ENCODE measurements at places on chromosomes 13 and 19.

DNA sequence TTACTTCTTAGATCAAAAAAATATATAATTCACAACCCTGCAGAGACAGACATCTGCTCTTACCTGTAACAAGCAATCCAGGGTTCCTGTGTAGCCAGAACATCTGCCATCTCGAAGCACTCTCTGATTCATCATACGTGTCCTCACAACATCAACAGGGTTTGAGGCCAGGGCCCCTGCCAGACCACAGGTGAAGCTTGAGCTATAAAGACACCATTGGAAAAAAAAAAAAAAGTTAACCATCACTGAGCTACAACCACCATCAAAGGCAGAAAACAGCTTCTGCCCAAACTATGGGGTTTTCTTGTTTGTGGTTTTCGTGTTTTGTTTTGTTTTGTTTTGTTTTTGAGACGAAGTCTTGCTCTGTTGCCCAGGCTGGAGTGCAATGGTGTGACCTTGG, 19.3 kb downstream of the SLC25A30 start:
- no peak for DNase-seq

GRCh38 chr19:23986623-23987022, 71.9 kb downstream of the ZNF726 start:
- DNase-seq: no peak

DNA sequence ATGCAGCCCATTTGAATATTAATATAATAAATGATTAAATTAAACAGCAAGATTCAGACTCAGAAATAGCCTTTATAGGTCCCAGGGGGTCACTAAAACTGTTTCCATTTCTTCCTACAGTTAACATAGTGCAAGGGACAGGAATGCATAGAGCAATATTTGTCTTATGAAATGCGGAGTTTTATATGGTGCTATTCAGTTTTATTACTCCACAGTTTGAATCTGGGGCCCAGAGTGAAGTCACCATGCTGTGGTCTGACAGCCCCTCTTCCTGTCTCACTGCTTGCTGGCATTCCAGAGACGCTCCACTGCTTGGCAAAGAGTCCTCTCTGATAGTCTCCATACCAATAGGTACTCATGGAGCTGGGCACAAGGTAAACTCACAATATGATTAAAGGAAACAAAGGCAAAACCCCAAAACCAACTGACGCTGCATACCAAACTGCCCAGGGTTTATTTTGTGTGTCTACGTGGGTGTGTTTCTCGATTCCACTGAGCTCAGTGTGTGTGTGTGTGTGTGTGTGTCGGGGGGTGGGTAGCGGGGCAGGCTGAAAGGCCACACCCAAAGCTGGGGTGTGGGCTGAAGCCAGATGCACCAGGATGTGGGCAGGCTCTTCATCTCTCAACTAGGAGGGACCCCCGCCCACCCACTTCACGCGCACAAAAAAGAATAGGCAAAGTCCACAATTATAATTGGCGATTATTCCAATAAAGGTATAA, 277.9 kb downstream of the TSHZ3 start:
- DNase-seq: no peak

GRCh38 chr19:8331263-8331845, 10.1 kb downstream of the RPS28 start:
- DNase-seq: no peak

- DNase-seq: no peak
These were observed 24.0 kb downstream of the ZNF850 start for GRCh38 chr19:36748431-36749275.

GRCh38 chr13:112719016-112719415, 29.2 kb downstream of the ATP11A start:
- no peak for DNase-seq

- DNase-seq: peak; percentile 18
These were observed 1.2 kb downstream of the APLP1 start for GRCh38 chr19:35869327-35870123.

- DNase-seq: peak; percentile 57
These were observed 1.3 kb downstream of the SAFB start for GRCh38 chr19:5624018-5624663.

GRCh38 chr19:35773020-35773806, 2.2 kb upstream of the ARHGAP33 start:
- no peak for DNase-seq

DNA sequence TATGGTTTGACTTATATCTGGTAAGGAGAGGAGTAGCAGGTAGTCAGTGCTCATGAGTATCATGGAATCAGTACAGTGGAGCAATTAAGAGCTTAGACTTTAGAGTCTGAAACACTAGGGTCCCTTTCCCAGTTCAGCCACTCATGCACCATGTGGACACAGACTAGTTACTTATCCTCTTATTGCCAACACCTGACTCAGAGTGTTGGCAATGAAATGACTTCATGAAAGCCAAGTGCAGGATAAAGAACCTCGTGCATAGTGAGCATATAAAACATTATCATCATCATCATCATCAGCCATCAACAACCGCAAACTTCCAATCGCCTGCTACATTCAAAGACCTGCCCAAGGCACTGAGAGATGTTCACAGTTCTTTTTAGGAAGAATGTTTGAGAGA, 164.2 kb downstream of the FOXO1 start:
- DNase-seq: no peak

- DNase-seq: no peak
These were observed 110.7 kb downstream of the SOX1 start for GRCh38 chr13:112177450-112178288.
